GM06990 (cell line): ENCODE measurements at places on chromosomes 7 and 10.

- DNase-seq = no peak
These were observed 309.4 kb downstream of the HGF start for GRCh38 chr7:81460250-81461045.

GRCh38 chr7:105820363-105821066 lies 55.9 kb downstream of the ATXN7L1 start:
- no peak for DNase-seq

DNA sequence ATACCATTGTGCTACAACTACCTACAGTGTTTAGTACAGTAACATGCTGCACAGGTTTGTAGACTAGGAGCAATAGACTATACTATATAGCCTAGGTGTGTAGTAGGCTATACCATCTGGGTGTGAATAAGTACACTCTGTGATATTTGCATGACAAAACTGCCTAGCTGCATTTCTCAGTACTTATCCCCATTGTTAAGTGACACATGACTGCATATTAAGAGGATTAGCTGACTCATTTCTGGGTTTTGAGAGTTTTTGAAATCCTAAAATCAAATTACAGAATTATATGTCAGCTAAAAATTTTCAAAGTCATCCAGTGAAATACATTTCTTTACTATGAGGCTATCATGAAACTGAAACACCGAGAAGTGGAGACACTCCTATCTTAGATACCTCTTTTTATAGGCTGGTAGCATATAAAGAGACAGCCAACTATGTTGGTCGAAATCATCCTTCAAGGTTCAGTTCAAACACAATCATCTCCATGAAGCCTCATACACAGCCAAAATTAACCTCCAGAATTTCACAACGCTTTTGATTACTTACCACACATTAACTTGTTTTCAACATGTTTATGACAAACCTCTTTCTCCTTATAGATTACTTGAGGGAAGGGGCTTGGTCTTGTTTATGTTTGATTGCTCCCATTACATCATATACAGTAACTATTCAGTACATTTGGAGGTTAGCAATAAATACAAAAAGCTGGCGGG lies 89.8 kb upstream of the ANK3 start:
- peak; percentile 13 for DNase-seq

DNA sequence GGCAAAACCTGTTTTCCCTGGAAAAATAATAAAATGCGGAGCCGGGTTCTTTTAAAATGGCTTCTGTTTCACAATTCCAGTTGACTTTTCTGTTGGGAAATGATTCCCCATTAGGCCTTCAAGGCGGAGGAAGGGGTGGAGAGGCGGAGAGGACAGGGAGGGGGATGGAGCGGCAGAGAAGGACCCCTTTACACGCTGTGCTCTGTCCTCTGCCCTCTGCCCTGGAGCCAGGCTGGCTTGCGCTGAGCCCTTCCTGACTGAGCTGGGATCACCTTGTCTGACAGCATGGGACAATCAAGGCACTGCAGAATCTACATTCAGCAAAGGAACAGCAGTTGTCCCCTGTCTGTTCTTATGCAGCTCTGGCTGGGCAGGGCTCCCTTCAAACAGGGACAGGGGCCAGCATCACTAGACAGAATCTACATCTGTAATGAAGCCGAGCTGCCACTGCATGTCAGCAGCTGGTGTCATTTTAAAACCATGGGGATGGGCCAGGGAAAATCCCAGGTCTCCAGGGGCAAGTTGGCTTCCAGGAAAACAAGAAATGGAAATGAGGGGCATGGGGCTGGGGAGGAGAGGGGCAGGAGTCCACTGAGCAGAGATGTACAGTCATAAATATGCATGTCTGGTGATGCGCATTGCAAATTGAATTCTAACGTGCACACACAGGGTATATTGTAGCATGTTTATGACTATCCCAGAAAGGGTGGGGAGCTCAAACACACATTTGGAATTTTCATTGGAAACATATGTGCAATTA lies 120.0 kb downstream of the MKX start:
- no peak for DNase-seq

DNA sequence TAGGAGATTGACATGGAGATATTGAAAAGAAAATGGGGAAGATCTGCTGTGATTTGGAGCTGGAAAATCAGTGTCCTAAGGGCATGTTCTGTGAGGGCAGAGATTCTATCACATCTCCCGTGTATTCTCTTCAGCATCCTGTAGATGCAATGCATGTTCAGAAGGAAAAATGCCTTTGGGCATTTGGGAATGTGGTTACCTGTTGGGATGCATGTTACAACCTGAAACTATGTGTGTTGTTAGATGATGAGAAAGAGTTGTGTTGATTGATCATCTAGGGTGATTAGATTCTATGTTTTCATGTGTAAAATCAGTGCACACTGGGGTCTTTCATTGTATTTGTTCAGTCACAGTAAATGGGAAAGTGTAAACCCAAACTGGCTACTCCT lies 14.7 kb downstream of the CUZD1 start:
- DNase-seq = no peak

DNA sequence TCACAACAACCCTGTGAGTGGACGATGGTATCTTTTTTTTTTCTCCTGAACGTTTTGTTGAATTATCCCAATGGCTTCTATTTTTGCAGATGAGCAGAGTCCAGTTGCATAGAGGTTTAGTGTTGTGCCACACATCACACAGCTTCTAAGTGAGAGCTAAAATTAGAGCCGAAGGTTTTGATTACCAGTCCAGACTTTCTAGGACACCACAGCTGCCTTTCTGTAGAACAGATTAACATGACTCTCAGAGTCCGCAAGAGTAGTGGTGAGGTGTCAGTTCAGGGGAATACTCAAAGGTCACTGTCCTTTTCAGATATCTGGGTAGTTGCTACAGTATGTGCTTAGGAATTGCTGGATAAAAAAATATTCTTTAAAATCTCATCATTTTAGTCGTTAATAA lies 13.8 kb downstream of the SGPL1 start:
- no peak for DNase-seq

DNA sequence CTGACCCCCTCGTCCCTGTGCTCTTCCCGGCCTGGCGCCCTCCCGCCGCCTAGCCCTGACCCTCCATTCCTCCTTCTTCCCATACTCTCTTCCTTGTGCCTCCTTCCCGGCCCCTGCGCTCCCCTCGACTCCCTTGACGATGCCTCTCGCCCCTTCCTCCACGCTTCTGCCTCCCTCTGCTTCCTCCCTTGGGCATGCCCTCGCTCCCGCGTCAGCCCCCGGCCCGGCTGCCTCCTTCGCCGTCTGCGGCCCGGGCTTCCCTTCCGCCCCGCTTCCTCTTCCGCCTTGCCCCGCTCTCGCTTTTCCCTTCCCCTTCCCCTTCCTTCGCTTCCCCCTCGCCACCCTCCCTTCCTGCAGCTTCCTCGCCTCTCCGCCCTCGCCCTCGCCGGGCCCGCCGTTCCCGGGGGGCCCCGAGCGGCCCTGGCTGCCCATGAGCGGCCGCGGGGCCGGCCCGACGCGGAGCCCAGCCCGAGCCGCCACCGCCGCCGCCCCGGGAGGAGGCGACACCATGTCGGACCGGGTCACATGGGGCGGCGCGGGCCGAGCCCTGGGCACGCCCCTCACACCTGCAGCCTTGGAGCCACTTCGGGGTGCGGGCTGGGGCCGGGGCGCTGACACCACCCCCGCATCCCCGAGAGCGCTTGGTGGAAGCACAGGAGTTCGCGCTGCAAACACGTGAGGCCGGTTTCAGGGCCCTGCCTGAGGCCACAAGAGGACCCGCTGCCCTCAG lies at the start of gene FBXW4:
Gene FBXW4 (minus strand): TSS at position 497 of the 730 bp plus-strand sequence. CDS start 65 bp downstream, at position 432.
- DNase-seq = peak; percentile 89

DNA sequence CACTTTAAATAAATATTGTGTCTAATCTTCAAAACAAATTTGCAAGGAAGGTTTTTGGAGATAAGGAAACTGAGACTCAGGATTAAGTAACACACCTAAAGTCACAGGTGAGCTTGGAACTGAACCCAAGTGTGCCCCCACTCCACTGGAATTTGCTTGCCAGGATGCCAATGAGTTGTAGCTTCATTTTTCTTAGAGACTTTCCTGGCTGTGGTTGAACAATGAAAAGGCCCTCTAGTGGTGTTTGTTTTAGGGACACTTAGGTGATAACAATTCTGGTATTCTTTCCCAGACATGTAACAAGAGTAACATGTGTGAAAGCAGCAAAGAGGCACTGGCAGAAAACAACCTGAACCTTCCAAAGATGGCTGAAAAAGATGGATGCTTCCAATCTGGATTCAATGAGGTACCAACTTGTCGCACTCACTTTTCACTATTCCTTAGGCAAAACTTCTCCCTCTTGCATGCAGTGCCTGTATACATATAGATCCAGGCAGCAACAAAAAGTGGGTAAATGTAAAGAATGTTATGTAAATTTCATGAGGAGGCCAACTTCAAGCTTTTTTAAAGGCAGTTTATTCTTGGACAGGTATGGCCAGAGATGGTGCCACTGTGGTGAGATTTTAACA lies 1.5 kb downstream of the IL6 start:
- no peak for DNase-seq

DNA sequence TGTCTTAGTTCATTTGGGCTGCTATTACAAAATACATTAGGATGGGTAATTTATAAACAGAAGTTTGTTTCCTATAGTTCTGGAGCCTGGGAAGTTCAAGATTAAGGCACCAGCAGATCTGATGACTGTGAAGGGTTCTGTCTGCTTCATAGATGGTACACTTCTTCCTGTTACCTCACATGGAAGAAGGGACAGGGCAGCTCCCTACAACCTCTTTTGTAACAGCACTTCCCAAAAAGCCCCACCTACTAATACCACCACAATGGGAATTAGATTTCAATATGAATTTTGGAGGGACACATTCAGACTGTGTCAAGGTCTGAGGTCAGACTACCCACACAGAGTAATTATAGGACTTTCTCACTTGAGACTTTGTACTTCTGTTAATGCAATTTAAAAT lies 260.3 kb downstream of the ARHGAP12 start:
- DNase-seq = no peak

GRCh38 chr10:23155169-23155568 lies 36.9 kb upstream of the PTF1A start:
- no peak for DNase-seq

GRCh38 chr10:110788620-110789385 lies 82.9 kb upstream of the PDCD4 start:
- no peak for DNase-seq

- no peak for DNase-seq
These were observed 53.0 kb downstream of the CTBP2 start for GRCh38 chr10:125107166-125107949.

DNA sequence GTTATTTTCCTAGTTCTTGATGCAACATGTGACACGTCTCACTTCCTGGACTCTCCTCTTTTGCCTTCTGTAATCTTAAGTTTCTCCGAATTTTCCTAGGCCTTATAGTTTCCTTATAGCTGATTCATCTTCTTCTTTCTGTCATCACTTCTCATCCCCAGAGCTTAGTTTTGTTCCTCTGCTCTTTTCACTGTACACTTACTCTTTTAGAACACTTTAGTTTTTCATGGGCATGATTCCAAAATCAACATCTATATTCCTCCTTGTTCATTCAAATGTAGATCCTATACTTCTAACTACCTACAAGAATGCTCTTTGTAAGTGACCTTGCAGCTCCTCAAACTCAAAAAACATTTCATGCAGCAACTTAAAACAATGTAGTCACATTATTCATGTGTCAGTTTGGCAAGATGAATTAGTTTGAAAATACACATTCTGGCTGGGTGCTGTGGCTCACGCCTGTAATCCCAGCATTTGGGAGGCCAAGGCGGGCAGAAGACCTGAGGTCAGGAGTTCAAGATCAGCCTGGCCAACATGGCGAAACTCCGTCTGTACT lies 13.1 kb upstream of the SLC26A3 start:
- no peak for DNase-seq

DNA sequence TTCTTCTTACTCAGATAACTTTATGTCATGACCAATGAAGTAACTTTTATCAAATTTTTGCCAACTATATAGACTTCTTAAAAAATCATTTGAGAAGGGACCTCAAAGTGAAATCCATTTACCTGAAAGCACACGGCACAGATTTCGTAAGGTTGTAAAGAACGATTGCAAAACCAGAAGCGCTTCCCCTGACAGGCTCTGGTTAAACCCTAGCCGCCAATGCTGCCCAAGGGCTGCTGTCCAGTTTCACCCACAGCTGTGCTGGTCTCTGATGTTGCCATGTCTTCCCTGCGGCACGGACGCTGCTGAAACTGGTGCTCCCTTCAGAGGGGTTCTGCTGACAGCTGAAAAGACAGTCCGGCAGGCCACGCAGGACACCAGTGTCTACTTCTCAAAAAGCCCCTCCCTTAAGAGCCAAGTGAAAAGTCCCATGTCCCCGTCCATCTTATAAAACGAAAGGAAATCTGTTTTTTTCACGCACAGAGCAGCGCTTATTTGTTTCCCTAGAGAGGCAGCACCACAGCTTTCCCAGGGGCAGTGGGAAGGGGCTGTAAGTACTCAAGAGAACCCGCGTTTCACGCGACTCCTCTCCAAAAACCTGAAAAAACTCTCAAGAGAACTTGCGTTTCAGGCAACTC lies 32.5 kb downstream of the GNA12 start:
- no peak for DNase-seq

GRCh38 chr7:54757711-54758110 lies 1.3 kb downstream of the SEC61G start:
- no peak for DNase-seq

GRCh38 chr7:52749880-52750279 lies 285.6 kb upstream of the POM121L12 start:
- no peak for DNase-seq

DNA sequence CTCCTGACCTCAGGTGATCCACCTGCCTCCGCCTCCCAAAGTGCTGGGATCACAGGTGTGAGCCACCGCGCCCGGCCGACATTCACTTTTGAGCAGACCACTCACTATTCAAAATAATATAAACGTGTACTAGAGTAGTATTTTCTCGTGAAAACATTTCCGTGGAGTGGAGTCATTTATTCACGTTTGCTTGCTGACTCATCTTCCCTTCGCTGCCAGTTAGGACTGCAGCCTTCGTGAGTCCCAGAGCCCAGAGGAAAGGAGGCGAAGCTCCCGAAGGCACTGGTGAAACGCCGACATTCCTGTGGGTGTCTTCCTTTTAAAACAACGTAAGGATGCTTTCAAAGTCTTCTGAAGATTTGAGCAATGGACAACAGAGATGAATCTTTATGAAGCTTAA lies 10.9 kb upstream of the INPP5A start:
- DNase-seq = no peak

- no peak for DNase-seq
These were observed 317.2 kb downstream of the IPMK start for GRCh38 chr10:57950442-57950974.

- DNase-seq = no peak
These were observed 158.1 kb upstream of the PHF14 start for GRCh38 chr7:10815546-10815945.

GRCh38 chr7:1755783-1756625 lies 85.9 kb downstream of the ELFN1 start:
- DNase-seq = no peak
